Activated naive CD8-positive, alpha-beta T cell treated with anti-CD3 and anti-CD28 coated beads, Interleukin-2, amount 10 ng/mL, durations not matched to agents 7 days and 5 days (primary cell): ENCODE measurements at places on chromosomes 2 and 18.

DNA sequence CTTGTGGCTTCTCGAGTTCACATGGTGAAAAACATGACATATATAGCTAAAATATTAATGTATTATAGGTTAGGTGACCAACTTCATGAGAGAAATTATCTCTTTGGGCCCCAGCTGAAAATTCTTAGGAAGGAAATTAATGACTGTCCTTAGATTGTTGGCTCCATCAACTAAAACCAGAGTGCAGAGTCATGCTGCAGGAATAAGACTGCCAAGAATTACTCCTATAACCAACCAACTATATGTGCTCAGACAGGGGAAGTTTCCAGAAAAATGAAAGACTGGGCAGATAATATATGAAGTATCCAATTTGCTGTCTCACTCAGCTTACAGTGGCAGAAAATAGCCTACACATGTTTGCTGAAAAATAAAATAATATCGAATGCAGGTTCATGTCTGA, 71.0 kb upstream of the TMEFF2 start:
- DNase-seq: no peak
- no peaks in the 10 kb centered on the region for H3K36me3 ChIP-seq
- H3K27ac ChIP-seq: no peak overlapping the region
- H3K4me3 ChIP-seq: no peak overlapping the region
- no peaks in the 10 kb centered on the region for H3K27me3 ChIP-seq

- no peaks in the 10 kb centered on the region for H3K36me3 ChIP-seq
- peaks cover 6% of the 10 kb centered on the region for H3K4me1 ChIP-seq
- H3K4me3 ChIP-seq: no peak overlapping the region
- H3K27me3 ChIP-seq: peaks cover 3% of the 10 kb centered on the region
- DNase-seq: no peak
Measured at GRCh38 chr2:55090702-55091101, 40.5 kb upstream of the RTN4 start.

DNA sequence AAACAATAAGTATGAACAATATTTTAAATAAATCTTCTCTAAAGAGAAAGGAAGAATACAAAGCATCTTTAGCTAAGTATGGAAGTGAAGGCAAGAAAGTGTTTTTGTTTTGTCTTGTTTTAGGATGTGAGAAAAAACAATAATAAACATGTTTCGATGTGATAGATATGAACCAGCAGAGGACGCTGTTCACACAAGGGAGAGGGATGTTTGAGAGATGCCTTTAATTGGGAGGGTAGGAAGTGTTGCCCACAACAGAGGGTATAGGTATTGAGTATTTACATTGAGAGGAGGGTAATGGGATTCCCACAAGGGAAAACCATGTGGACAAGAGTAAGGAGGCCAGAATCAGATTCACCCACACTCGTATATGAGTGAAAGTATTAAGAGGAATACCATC, 55.1 kb downstream of the CDH19 start:
- H3K27me3 ChIP-seq: no peaks in the 10 kb centered on the region
- no peak overlapping the region for H3K27ac ChIP-seq
- no peak overlapping the region for H3K4me3 ChIP-seq
- no peaks in the 10 kb centered on the region for H3K4me1 ChIP-seq
- no peak for DNase-seq

DNA sequence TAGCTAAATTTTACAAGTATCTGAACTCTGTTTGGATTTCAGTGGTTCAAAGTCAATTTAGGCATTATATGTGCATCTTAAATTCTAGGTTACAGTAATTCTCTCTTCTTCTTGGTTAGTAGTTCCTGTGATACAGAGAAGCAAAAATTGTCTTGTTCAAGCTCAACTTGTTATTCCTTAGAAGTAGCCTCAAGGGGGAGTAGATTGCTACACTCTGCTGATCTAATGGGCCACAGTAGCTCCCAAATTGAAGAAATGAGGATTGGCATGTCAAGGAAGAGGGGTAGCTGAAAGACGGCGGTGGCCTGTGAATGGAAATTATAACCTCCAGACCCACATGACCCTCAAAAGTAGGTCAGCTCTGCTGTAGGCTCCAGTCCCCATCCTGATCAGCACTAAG, 334.7 kb downstream of the HRH4 start:
- no peak for DNase-seq
- no peak overlapping the region for H3K27ac ChIP-seq
- no peaks in the 10 kb centered on the region for H3K4me1 ChIP-seq
- no peak overlapping the region for H3K4me3 ChIP-seq

GRCh38 chr2:101823859-101824258, 126.4 kb downstream of the MAP4K4 start:
- DNase-seq: no peak
- H3K4me3 ChIP-seq: no peak overlapping the region
- H3K4me1 ChIP-seq: peaks cover 47% of the 10 kb centered on the region
- no peak overlapping the region for H3K27ac ChIP-seq
- no peaks in the 10 kb centered on the region for H3K27me3 ChIP-seq
- peaks cover 16% of the 10 kb centered on the region for H3K36me3 ChIP-seq

GRCh38 chr2:138502255-138503086, 901 bp downstream of the SPOPL start:
- no peak for DNase-seq
- peak overlapping the region; percentile 93 for H3K27ac ChIP-seq
- H3K27me3 ChIP-seq: no peaks in the 10 kb centered on the region

DNA sequence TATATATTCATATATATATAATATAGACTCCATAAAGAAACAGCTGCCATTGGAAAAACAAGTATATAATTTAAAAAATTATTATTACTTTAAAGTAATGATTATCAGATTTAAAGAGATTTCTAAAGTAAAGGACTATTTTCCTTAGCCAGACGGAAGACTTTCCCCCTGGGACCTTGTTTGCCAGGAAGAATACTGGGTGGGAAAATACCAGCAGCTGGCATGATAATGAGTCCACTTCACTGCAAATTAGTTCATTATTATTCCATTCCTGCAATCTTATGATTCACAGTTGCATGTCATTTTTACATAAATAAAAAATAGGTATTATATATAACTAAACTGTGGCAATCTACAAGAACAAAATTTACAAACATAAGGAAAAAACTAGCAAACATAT, 339.8 kb upstream of the CDH7 start:
- H3K36me3 ChIP-seq: no peaks in the 10 kb centered on the region
- H3K4me1 ChIP-seq: no peaks in the 10 kb centered on the region
- no peaks in the 10 kb centered on the region for H3K27me3 ChIP-seq
- no peak overlapping the region for H3K4me3 ChIP-seq
- DNase-seq: no peak

DNA sequence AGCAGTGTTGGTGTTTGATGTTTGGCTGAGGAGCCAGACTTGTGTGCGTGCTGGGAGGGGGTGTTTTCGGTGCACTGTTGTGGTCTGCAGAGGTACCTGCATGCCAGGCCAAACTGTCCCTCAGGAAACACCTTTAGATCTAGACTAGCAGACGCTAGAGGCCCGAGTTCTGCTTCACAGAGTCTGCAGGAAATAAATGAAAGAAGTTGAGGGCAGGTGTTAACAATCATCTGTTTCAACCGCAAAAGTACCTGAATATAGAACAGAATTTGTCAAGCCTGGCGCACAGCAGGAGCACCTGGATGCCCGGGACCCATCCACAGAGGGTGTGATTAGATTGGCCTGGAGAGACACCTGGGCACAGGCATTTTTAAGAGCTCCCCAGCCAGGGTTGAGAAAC, 40.5 kb upstream of the REL start:
- peak overlapping the region; percentile 65 for H3K27ac ChIP-seq
- no peaks in the 10 kb centered on the region for H3K36me3 ChIP-seq
- no peaks in the 10 kb centered on the region for H3K27me3 ChIP-seq
- H3K4me1 ChIP-seq: peaks cover 15% of the 10 kb centered on the region

GRCh38 chr18:48371854-48372602, 37.2 kb downstream of the ZBTB7C start:
- no peak overlapping the region for H3K27ac ChIP-seq
- H3K36me3 ChIP-seq: no peaks in the 10 kb centered on the region
- H3K27me3 ChIP-seq: peaks cover 28% of the 10 kb centered on the region
- no peaks in the 10 kb centered on the region for H3K4me1 ChIP-seq

GRCh38 chr18:32156855-32157254, 33.0 kb upstream of the MEP1B start:
- DNase-seq: no peak
- H3K27me3 ChIP-seq: peaks cover 13% of the 10 kb centered on the region
- H3K4me3 ChIP-seq: no peak overlapping the region
- peaks cover 2% of the 10 kb centered on the region for H3K36me3 ChIP-seq

DNA sequence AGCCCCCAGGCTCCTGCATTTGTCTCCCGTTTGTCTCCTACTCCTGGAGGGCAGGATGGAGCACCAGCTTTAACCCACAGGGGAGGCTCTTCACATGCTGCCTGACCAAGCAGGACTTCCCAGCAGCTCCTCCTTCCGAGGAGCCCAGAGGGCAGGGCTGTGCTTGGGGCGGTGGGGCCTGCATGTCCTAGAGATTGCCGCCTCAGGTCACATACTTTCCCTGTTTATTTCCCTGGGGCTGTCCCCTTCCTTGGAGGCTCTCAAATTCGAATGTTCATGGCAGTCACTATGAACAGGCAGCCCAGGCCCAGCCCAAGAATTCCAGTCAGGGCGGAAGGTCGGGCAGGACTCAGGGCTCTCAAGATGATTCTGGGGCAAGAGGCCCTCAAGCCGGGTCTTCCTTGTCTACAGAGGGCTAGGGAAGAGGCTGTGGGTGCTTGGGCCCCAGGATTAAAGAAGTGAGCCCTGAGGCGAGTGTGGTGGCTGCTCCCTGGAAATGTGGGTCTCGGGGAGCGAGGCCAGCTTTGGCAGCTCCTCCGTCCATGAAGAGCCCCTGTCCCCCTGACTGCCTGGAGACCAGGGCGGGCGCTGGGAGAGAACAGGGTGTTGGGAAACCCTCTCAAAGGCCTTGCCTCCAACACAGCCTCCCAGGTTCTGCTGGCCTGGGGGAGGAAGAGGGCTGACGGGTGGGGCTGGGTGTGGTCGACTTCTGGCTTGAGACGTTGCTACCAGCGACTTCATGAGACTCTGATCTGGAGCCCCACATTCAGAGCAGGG, 48.9 kb upstream of the HPCAL1 start:
- H3K27ac ChIP-seq: no peak overlapping the region
- no peak for DNase-seq
- H3K27me3 ChIP-seq: peaks cover 10% of the 10 kb centered on the region
- no peaks in the 10 kb centered on the region for H3K36me3 ChIP-seq
